ENCODE measurements at places on chromosomes 5 and 9.

- DNase-seq, result no peak
Observed at GRCh38 chr9:129184596-129185122, 6.6 kb upstream of the IER5L start.

GRCh38 chr5:173928871-173929574 is 40.9 kb downstream of the CPEB4 start:
- no peak for DNase-seq

GRCh38 chr5:80406980-80407734 is 707 bp upstream of the ZFYVE16 start:
- DNase-seq, result no peak

- DNase-seq, result no peak
Observed at GRCh38 chr5:107285772-107286171, 385.0 kb downstream of the EFNA5 start.

DNA sequence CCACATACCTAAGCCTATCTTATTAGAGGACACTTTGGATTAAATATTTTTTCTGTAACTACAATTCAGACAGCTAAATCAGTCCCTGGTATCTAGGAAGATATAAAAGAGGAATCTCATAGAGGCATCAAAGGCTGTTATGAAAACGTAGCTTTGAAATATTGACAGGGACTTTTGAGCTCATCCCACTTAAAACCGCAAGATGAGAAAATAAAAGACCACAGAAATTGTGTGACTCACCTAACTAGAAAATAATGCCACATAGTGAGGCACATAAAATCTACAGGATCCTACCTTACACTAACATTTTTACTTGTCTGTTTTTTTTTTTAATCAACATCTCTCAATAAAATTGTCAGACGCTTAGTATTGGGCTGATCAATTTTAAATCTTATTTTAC is 686.5 kb upstream of the COX7C start:
- DNase-seq, result no peak

DNA sequence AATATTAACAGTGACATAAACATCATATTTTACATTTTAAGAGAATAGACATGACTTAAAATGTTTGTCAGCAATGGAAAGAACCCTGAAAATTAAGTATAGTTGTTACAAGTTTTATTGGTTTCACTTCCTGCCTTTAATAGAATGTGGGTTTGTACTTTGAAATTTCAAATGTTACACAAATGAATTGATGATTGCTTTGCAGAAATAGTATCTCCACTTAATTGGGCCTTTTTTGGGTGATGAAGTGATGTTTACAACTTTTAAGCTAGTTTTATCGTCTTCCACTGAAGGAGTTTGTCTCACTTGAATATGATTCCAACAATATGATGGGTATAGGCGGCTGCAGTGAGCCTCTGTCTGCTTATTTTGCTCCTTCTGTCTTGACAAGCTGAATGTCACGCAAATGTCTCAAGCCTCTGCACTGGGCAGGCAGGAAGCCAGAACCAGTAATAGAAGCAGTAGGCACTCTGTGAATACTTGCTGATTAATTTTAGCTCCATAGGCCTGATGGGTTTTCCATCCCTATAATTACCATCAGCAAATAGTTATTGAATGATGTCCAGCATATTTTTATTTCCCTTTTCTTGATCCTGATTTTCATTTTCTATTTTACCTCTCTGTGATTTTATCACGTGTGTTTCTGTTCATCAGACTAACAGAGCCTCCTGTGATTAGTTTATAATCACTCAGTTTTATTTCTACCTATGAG is 10.6 kb upstream of the NR3C1 start:
- no peak for DNase-seq

GRCh38 chr9:28453918-28454317 is 880.6 kb upstream of the C9orf72 start:
- DNase-seq, result no peak

- DNase-seq, result no peak
Observed at GRCh38 chr9:28925157-28925556, 1351.9 kb upstream of the C9orf72 start.

GRCh38 chr9:99607842-99608448 is 213.7 kb upstream of the NR4A3 start:
- peak; percentile 23 for DNase-seq

- no peak for DNase-seq
Observed at GRCh38 chr9:70493029-70493428, 78.6 kb upstream of the KLF9 start.

DNA sequence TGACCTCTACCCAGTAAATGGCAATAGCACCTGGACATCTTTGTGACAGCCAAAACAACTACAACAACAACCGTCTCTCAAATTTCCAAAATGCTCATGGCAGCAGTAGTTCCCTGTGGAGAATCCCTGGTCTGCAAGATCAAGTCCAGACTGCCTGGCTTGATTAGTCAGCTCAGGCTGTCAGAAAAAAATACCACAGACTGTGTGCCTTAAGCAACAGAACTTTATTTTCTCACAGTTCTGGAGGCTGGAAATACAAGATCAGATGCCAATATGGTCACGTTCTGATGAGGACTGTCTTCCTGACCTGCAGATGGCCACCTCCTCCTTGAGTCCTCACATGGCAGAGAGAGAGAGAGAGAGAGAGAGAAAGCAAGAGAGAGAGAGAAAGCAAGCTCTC is 52.3 kb upstream of the MOCS2 start:
- DNase-seq, result peak; percentile 30

- DNase-seq, result peak; percentile 75
Observed at GRCh38 chr9:98118640-98119601, at the start of gene TRIM14. Gene TRIM14 (minus strand): TSS chr9:98119222. CDS start chr9:98119188, 34 bp downstream.

- DNase-seq, result no peak
Observed at GRCh38 chr5:173941758-173942401, 47.1 kb upstream of the C5orf47 start.

DNA sequence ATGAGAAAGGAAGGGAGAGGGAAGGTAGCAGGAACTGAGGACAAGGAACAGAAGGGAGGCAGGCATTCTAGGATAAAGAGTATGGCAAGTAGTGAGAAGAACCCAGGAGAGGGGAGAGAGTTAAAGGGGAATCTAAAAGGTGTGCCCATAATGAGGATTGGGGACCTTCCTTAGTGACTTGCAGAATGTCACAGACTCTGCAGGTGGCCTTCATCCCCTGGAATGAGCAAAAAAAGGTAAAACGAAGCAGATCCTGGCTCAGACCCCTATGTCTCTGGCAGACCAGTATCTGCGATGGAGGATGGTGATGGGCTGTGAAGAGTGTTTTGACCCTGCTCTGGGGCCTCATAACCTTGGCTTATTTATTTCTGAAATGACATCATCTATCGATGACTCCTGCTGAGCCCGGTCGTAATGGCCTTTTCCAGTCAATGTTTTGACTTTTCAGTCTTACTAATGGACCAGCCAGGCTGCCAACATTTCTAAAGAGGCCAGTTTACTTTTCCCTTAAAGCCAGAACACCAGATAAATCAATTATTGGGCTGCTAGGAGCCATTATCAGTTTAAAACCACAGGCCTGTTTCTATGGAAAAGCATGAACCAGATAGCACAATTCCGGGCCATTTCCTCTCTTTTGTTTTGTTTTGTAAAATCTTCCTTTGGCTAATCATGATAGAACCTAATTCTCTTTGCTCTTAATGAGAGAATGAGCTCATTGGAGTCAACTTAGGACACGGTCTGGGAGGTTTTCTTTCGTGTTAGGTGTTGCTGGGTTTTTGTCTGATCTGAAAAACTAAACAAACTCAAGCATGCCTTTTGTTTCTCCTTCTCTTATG is 3.1 kb downstream of the TMOD1 start:
- no peak for DNase-seq

DNA sequence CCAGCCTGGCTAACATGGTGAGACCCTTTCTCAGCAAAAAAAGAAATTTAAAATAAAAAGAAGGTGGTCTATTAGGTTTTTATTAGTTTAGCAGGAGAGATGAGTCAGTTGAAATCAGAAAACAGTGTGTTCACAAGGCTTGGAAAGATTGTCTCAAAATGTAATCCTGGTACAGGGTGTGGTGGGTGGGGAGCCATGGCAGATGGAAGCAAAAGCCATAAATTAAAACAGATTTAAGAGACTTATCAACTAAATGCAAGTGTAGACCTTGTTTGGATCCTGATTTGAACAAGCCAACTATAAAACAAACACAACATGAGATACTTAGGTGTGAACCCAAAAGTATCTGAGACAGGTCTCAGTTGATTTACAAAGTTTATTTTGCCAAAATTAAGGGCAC is 42.8 kb upstream of the KLF9 start:
- no peak for DNase-seq

DNA sequence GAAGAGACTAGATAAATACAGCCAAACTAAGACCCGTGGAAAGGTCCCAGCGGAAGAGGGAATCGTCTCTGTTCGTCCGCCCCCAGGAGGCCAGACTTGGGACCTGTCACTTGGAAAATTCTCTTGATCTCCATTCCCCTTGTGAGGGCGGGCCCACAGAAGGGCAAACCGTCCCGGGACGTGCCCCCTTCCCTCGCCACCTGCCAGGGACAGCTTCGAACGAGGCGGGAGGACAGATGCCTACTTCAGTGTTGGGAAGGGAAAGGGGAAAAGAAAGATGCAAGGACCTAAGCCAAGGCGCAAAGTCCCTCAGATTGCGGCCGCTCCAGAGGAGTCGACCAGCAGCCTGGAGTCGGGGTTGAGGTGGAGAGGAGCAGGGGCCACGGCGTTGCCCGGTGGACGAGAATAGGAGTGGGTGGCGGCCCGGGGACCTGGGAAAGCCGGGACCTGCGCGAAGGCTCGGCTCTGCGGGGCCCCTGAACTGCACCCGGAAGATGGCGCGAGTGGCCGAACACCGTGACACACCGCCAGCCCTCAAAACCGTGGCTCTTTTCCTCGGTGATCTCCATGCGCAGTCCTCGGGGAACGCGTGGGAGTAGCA is 4.4 kb upstream of the EBF1 start:
- DNase-seq, result no peak

- DNase-seq, result peak; percentile 3
Observed at GRCh38 chr5:97778451-97778850, 595.4 kb upstream of the RIOK2 start.

DNA sequence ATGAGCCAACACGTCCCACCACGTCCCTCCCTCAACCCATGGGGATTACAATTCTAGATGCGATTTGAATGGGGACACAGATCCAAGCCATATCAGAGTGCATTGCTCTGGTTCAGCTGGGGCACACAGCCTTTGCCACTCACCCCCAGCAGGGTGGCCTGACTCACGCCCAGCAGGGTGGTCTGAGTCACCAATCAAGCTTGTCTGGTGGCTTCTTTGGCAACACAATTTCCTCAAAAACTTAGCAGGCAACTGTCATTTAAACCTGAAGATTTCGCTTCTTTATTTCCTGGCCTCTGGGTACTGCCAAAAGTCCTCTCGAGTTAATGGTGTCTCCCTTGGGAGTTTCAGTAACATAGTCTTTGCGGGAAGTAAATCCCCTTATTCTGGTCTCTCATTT is 16.3 kb upstream of the SEMA5A start:
- DNase-seq, result no peak

DNA sequence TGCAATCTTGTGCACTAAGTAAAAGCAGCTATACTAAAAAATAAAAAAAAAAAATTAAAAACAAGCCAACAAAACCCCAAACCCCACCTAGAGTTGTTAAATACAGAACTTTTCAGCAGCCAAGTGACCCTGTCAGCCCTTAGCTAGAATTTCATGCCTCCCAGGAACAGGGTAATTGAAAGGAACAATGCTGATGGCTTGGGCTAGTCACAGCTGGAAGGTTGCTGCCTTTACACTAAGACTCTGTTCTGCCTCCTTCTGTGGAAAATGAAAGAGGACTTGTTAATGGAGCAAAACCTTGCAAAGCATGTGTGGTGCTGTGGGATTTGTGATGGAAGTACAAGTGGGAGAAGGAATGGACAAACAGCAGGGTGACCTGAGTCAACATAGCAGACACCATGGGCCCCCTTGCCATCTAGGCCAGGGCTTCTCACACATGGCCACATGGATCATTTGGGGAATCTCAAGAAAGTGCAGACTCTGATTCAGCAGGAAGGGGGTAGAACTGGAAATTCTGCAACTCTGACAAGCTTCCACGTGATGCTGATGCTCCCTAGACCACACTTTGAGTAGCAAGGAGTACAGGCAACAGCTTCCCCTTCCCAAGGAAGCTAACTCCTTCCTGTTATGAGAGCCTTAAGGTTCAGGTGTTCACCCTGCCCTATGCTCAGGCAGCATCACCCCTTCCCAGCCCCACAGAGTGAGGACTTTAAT is 14.9 kb upstream of the TMEM252 start:
- DNase-seq, result no peak

DNA sequence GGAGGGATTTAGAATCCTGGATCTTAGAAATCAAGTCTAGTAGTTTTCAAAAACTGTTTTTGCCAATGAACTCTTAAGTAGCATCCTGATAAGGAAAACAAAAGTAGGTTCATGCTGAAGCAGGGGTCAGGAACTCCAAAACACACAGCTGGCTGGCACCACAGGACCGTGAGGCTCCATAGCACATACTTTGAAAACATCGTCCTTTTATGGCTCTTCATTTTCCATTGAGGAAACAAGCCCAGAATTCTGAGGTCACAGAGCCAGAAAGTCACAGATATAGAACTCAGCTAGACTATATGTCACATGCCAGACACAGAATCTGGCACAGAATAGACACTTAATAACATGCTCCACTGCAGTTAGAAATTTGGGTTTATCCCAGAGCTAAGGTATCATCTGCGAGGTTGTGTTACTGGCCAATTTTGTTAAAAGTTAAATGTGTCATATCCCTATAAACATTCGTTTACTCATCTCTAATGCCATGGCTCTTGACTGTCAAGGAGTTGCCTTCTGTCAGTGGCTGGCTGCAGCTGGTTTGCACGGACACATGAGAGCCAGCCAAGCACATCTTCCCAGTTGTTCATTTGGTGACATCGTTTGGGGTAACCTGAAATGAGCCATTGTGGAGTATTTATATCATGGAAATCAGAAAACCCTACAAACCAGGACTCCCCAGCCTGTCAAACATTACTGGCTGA is 58.8 kb downstream of the FAM78A start:
- no peak for DNase-seq

DNA sequence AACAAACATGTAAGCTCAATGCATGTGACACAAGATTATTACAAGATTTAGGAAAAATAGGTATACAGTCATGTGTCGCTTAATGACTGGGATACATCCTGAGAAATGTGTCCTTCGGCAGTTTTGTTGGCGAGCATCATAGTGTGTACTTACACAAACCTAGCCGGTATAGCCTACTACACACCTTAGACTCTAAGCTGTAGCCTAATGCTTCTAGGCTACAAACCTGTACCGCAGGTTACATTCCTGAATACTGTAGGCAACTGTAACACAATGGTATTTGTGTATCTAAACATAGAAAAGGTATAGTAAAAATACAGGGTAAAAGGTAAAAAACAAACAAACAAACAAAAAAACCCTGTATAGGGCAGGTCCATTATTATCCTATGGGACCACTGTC is 27.7 kb downstream of the MSX2 start:
- DNase-seq, result no peak

GRCh38 chr5:110716247-110717245 is 9.9 kb downstream of the TMEM232 start:
- DNase-seq, result no peak

GRCh38 chr5:52738095-52738506 is 49.6 kb upstream of the ITGA1 start:
- no peak for DNase-seq

- no peak for DNase-seq
Observed at GRCh38 chr5:147560718-147561331, 51.0 kb upstream of the DPYSL3 start.

- no peak for DNase-seq
Observed at GRCh38 chr9:79257790-79258351, 313.9 kb upstream of the TLE4 start.

- no peak for DNase-seq
Observed at GRCh38 chr5:177372034-177372896, 12.0 kb upstream of the SLC34A1 start.

Measured in adipocyte (in vitro differentiated cells).